ENCODE measurements at places on chromosomes 5 and 9.

GRCh38 chr5:94700592-94700991 lies 82.1 kb downstream of the SLF1 start:
- no peak for DNase-seq

DNA sequence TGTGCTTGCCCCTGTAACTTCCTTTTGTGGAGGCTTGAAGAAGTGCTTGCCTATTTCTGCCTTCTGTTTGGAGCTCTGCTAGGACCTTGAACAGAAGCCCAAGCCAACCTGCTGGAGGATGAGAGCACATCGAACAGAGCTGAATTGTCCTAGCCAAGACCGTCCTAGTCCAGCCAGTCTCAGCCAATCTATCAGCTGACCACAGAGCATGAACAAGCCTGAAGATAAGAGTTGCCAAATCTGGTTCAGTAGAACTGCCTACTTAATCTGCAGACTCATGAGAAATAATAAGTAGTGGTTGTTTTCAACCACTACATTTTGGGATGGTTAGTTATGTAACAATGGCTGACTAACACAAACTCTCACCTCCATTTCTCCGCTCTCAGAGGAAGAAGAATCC lies 4.4 kb upstream of the SNX2 start:
- no peak for DNase-seq

- DNase-seq: no peak
Measured at GRCh38 chr5:157799578-157799977, 56.1 kb downstream of the LSM11 start.

DNA sequence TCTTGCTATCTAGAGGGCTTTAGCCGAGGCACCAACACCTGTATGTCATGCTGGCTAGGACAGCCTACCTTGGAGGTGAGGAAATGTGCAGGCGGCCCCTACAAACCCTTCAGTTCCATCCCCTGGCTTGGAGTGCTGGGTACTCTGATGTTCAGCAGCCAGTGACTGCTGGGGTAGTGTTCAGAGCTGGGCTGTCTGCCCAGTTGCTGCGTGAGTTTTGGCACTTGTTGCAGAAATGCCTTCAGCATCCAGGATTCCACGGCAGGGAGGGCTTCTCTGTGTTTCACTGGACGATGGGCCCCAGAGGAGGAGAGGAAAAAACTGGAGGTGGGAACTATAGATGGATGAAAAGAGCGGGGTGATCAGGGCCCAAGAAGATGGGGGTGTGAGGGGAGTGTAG lies 10.4 kb downstream of the SWI5 start:
- DNase-seq: no peak

DNA sequence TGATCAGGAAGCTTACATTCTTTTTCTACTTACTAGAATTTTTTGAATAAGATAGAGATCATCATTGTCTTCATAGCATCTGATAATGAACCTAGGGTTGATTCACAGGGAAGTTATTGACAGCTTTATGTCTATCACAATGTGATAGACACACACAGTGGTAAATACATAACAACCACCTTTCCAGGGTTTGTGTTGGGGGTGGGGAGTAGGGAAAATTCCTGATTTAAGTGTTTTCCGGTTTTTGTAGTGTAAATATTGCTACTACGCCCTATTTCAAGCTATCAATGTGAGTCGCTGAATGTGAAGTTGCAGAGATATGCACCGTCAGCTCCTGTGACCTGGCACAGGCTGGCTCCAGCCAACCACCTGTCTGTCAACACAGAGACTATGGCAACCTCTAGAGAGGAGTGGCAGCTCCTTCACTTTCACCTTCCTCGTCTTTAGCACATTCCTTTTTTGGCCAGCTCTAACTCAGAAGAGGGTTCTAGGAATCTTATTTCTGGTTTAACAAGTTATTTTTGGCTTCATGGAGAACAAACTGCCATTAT lies 224.9 kb downstream of the MAT2B start:
- DNase-seq: no peak

DNA sequence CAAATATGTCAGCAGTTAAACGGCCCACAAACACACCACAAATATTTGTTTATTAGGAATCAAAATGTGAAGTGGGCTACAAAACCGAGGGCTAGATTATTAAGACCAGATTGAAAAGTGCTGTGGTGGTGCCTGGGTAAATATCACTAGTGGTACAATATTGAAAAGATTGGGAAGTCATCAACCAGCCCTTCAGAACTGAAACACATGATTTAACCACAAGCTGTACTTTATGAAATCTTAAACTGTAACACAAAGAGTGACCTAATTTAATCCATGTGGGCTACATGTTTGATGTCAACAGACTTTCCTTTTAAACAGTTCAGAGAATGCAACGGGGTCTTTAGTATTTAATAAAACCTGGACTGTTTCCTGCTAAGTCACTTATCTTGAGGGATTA lies 182.3 kb downstream of the SPATA31D1 start:
- DNase-seq: no peak

- no peak for DNase-seq
Measured at GRCh38 chr5:81450940-81451339, 57.0 kb upstream of the ACOT12 start.

DNA sequence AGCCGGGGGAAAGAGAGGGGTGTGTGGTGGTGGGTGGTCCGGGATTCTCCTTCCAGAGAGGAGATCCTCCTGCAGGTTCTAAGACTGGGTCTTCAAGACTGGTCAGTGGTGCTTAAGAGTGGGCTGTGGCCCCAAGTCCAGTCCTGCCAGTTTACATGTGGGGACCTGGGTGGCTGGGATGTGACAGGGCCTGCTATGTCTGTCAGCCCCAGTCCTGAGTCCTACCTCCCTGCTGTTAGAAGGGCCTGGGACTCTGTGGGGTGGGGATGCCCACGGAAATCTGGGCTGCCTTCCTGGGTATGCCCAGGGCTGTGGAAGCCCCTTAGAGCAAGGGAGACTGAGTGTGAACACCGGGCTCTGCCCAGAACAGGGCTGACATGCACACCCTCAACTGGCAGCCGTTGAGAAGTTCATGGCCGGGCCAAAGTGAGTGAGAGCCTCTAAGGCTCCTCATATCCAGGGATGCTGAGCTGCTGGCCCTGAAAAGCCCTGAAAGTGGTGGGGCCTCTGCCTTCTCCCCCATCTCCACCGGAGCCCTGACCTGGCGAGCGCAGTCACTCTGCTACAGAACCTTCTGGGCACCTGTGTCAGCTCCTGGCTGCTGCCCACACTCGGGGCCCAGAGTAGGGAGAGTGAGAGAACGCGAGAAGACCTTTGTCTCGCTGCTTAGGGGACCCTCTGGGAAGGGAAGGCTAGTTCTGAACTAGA lies 1.7 kb downstream of the PHF2 start:
- no peak for DNase-seq

DNA sequence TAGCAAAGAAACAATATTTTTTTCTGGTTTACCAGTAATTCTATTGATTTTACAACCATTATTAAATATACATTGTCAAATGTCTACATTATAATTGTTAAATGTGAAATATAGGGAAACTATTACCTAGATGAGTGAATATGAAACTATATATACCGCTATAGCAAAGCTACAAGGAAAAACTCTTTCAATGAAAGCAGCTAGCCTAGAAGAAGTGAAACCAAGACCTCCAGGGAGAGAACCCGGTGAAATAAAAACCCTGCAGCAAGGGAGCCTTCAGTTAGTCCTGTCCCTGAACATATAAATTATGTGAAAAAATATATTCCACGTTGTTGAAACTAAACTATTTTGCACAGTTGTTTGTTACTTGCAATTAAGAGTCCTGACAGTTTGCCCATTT lies 913.1 kb downstream of the EFNA5 start:
- no peak for DNase-seq

DNA sequence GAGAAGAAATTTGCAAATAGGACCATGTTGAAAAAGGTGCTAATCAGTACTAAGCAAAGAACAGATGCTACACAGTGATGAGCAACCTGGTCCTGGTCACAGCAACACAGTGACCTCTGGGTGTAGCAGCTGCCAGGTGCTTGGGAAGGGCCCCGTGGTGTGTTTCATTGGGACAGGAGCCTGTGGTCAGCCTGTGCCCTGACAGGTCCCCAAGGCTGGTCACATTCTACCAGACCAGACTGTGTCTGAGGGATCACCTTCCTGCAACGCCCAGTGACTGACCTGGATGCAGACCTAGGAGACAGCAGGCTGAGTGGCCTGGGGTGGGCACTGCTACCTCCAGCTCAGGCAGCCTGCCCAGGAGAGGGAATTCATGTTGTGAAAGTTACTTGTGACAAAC lies 54.8 kb upstream of the FAM120AOS start:
- no peak for DNase-seq

- no peak for DNase-seq
Measured at GRCh38 chr5:103621548-103621930, 59.0 kb upstream of the NUDT12 start.

GRCh38 chr9:127049044-127049443 lies 73.4 kb downstream of the ANGPTL2 start:
- DNase-seq: no peak

GRCh38 chr5:63249960-63250359 lies 671.3 kb downstream of the LRRC70 start:
- DNase-seq: no peak

DNA sequence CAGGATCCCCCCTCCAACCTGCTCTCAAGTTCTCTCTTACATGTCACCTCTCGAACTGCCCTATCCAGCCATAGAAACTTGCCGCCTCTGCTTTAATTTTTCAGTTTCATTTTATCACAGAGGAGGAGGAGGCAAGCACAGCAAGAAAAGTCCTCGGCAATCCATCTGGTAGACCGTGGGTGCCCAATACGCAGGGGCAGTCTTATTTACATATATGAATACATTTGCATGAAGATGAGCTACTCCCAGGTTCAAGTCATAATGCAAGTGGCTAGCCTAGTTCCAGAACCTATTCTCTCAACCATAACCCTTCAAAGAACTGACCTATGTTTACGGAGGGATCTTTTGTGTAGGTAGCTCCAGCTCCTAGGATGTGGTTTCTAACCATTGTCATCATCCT lies 223.2 kb upstream of the PANK3 start:
- DNase-seq: no peak

- no peak for DNase-seq
Measured at GRCh38 chr9:87643107-87643650, 82.7 kb upstream of the CTSL start.

DNA sequence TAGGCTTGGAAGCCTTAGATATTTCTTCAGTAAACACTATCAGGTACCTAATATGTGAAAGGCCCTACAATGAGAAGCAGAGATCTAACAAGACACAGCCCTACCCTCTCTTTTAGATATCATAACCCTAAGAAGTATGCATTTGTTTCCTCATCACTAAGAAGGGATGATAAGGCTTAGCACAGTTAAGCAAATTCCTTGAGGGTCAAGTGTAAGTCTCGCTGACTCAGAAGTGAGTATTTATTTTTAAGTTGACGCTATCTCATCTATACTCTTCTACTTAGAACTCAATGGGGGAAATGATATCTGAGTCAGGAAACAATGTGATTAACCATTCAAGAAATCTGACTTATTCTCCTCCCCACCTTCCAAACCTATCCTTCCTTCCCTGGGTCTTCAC lies 149.7 kb downstream of the ESM1 start:
- no peak for DNase-seq

DNA sequence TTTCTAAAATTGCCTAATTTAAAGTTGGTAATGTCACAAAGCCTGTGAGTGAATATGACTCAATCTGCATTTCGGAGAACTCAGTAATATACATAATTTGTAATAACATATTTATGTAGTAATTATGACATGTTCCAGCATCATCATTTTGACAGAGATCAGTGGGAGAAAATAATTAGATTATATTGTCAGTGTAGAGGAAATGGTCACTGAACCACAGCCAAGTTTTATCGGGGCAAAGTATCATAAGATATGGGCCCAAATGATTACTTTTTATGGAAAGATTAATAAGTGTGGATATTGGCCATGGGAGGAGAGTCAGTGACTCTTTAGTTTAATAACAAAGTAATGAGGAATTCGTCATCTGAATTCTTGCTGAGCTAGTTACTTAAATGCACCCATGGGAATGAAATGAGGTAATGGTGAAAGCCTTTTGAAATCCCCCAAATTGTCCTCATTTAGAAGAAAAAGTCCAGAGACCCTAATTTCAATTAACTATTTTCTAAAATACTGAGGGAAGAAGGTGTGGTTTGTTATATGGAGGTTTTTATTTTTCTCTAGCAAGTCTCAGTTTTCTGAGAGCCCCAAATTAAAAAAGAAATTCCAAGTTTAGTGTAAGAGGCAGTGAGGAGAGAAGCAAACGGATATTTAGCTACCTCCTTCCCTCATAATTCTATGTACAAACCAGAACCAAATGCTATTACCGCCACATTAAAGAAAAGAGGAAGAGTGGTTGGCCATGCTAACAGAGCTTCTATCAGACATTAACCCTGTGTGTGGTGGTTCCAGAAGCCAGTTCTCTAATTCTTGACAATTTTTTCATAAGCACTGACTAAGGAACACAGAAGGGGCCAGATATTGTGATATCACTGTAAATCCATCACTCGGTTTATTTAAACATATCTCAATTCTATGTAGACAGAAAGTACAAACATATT lies 37.7 kb upstream of the MRPS30 start:
- no peak for DNase-seq

GRCh38 chr5:79005151-79005550 lies 20.0 kb upstream of the ARSB start:
- no peak for DNase-seq

GRCh38 chr5:124704594-124705284 lies 41.7 kb downstream of the ZNF608 start:
- DNase-seq: no peak

DNA sequence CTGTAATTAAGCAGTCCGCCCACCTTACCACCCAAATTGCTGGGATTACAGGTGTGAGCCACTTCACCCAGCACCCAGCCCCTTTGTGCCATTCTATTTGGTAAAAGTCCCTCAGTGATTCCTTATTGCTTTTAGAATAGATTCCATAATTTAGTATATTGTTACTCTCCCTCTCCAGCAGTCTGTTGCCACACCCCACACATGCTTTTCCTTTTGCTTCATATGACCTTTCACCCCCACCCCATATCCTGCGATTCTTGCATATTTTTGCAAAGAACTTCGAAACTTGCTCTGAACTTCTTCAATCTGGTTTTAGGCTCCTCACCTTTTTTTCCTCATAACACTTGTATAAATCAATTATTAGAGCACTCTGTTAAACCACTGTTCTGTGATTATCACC lies 100.2 kb downstream of the MTREX start:
- DNase-seq: no peak

DNA sequence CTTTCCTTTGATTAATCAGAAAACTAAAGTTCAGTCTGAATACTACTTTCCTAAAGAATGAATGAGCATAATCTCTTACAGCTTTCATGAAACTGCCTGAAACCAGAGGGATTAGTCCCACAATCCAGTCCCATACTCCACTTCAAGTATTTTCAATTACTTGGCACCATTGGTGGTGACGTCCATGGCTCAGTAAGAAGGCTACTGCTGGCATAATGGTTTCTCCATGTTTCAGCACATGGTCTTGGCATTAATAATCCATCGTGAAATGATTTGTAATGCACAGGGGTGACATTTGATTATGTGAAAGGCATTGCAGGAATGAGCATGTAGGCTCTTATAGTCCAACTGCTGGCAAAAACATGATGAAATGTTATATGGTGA lies 23.4 kb downstream of the LIX1 start:
- no peak for DNase-seq

- DNase-seq: no peak
Measured at GRCh38 chr5:93342563-93343061, 238.4 kb downstream of the NR2F1-AS1 start.

Data from activated T-cell treated with anti-CD3 and anti-CD28 coated beads, Interleukin-2, amount 50 U/mL, for 1 hour (primary cell).